ENCODE measurements at places on chromosomes 4 and X. TPM values are rescaled to one million over a fixed set of nuclear protein-coding genes. Genes with fewer than 3 reads are reported as not detected.
A peak's percentile ranks its signal among the peaks of the same experiment; 100 is the strongest.

DNA sequence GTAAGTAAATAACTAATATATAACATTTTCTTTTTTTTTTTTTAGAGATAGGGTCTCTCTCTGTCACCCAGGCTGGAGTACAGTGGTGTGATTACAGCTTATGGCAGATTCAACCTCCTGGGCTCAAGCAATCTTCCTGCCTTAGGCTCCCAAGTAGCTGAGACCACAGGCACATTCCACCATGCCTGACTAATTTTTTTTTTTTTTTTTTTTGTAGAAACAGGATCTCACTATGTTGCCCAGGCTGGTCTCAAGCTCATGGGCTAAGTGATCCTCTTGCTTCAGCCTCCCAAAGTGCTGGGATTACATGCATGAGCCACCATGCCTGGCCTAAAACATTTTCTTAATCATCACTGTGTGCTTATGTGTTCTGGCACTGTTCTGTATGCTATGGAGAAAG lies 32.8 kb downstream of the MGARP start:
- no peak for DNase-seq

GRCh38 chr4:55409468-55410171 lies 13.9 kb downstream of the TMEM165 start:
- DNase-seq, result no peak

- no peak for DNase-seq
Measured at GRCh38 chr4:89365776-89366175, 58.2 kb upstream of the GPRIN3 start.

DNA sequence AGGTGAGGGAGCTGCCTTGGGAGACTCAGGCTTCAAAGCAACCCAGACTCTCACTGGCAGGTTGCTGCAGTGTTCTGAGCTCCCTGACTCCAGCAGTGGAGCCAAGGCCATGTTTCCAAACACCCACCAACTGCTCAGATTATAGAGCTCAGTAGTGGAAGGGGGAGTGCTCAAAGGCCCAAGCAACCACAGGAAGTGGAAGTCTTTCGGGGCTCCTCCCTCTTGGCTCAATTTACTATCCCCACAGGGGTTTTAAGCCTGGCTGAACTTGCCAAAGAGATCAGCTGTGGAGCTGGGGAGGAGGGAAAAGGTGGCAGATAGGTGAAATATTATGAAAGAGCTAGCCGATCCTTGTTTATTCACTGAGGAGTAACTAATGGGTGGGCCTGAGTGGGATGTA lies 82.5 kb downstream of the HPRT1 start:
- DNase-seq, result no peak

DNA sequence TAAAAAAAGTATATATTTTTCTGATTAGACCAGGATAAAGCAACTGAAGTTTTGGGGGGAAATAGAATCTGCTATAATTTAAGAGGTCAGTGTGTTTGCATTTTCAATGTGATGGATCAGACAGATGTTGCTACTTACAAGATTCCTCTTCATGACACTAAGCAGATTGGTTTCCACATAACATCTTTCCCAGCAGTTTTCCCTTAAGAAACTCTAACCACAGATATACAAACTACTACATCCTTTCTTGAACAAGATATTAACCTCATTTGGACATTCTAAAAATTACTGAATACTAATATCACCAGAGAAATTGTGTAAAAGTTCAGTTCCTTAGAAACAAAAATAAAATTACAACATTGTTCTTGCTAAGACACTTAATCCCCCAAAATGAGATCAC lies 106.7 kb upstream of the GUCY1A1 start:
- no peak for DNase-seq

DNA sequence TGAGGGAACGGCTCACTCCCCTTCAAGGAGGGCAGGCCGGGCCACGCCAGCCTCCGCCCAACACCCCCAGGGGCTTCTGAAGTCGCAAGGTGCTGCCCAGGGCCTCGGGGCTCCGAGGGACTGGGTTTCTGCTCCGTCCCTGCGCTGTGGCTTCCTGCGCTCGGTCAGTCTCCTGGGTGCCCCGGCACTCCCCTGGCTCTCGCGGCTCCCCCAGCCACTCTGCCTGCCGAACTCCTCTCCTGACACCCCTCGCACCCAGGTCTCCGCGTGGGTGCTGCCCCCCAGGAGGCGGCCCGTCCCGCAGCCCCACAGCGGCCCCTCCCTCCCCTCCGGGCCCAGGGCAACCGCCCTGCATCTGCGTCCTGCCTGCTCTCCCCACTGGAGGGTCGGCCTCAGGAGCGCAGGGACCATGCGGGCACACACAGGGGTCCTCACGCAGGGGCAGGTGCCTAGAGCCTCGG lies 151.9 kb downstream of the AFAP1 start:
- no peak for DNase-seq

DNA sequence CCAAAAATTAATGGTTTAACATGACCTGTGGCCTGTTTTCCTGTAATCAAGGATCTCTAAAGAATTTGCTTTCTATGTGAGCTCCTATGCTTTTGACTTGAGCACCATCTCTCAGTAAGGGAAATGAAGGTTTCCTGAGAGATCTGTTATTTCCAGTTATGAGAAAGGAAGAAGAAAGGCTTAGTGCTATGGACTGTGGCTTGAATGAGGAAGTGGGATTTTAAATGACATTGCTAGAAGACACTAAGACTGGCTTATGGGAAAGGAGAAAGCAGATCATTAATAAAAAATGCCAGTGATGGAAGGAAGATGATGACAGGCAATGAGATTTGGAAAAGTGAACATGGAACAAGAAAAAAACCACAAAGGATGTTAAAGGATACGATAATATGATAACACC lies 285.4 kb downstream of the OPHN1 start:
- no peak for DNase-seq

DNA sequence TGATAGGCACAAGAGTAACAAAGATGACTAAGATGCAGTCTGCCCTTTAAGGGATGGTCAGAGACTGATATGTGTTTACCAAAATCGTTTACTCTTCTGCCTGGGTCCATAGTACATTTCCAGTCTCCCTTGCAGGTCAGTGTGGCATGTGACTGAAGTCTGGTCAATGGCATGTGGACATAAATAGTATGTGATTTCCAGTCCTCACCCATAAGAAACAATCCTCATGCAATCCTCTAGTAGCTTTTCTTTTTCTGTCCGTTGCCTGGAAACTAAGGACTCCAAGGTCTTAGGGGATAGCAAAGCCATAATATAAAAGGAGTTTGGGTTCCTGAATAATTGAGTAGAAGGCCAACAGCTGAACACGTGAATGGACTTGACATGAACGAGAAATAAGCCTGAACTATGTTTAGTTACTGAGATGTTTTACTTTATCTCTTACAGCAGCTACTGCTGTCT lies 1.1 kb downstream of the SLC9B2 start:
- no peak for DNase-seq

- DNase-seq, result peak; percentile 37
Measured at GRCh38 chr4:40325406-40326019, 9.6 kb upstream of the CHRNA9 start.

DNA sequence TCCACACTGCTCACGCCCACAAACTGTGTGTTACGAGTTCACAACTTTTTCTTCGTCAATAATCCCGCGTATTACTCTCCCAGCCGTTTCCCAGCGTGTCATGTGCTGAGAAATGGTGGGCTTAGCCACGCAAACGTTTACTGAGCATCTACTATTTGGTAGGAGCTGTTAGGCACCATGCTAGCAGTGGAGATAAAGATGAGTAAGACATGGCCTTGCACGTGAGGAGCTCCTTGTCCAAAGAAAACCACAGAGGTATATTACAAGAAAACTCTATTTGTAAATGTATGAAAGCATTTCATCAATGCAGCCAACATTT lies 821 bp upstream of the TMEM128 start:
- DNase-seq, result no peak

DNA sequence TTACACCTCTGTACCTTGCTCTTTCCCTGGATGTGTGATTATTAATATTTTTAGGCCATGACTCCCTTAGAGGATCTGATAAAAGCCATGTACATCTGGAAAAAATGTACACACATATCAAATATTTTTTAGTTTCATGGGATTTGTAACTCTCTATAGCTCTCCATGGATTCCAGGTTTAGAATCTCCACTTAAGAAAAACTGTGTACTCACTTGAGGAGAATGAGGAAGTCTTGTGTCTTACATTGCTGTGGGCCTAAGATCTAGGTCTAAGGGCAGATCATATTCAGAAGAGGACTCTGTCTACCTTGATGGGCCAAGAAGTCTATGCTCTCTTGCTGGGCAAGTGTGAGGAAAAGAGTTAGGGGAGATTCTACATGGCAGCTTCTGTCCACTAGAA lies 98.0 kb downstream of the RRAGB start:
- no peak for DNase-seq

- DNase-seq, result no peak
Measured at GRCh38 chr4:12965334-12965733, 518.8 kb downstream of the RAB28 start.

DNA sequence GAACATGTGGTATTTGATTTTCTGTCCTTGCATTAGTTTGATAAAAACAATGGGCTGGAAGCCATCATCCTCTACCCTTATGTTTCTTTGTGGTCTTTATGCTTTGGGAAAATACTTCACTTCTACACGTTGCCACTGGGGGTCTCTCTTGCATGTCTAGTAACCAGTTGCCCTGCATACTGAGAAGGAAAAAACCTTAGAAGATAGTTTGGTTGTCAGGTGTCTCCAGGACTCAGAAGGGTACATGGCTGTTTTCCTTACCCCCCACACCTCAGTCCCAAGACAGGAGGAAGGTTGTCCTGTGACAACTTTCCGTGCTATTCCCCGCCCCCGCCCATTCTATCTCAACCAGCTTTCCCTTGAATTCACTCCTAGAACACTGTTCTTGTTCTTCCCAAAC lies 62.1 kb upstream of the LANCL3 start:
- DNase-seq, result no peak

GRCh38 chr4:53040459-53040815 lies 178.3 kb downstream of the RASL11B start:
- no peak for DNase-seq

DNA sequence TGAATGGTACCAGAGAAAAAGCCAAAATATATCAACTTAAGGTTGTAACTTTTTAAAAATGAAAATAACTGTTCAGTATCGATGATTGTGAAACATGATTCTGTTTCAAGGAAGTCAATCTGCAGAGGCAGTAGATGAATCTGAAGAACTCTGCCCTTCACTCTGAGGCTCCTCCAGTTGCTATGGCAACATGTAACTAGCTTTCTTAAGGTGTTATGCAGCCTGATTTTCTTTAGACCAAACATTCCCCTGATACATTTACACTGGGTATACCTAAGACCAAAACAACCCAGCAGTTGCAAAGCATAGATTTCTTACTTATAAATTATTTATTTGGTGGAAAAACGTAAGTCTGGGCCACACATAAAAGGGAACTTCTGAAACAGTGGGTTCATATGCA lies 133.6 kb upstream of the RASGEF1B start:
- no peak for DNase-seq

DNA sequence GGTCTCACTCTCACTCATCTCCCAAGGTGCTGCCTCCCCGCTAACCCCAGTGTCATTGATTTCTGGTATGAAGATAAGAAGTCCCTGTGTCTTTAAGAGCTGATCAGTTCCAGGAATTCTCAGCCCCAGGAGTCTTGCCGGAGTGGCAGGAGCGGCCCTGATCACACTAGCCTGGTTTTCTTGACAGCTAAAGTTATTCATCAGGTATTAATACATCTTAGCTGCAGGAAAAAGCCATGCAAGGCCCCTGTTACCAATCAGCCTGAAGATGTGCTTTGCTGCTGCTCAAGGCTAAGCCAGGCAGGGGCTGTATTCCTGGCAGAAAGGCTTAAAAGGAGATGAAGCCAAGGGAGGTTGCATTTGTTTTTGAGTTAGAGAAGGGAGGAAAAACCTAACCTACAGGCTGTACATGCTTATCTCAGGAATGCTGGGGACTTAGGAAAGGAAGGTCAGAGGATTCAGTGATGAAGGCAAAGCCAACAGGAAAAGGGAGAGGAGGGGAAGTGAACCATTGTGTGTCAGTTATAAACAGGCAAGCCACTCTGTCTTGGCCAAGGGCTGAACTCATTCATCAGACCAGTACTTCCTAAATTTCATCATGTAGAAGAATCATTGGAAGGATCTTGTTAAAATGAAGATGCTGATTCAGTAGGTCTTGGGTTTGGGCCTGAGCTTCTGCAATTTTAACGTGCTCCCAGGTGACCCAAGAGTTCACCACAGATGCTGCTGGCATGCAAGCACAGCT lies 8.6 kb downstream of the SRPX start:
- no peak for DNase-seq

- DNase-seq, result no peak
Measured at GRCh38 chr4:7206385-7206784, 14.0 kb downstream of the SORCS2 start.

DNA sequence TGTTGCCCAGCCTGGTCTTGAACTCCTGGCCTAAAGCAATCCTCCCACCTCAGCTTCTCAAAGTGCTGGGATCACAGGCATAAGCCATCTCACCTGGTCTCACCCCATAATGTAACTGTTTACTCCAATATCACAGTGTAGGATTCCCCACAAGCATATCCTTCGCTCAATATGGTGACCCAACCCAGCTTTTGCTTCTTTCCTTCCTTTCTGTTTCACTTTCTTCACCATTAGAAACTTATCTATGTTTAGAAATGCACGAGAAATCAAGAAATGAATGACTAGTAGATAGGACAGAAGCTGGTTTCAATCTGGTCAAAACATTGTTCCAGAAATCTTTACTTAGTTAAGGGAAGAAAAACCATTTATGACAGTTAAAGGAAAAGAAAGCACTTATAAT lies 18.9 kb downstream of the TSPAN5 start:
- DNase-seq, result no peak

- peak; percentile 16 for DNase-seq
Measured at GRCh38 chr4:82797405-82798111, 1.0 kb downstream of the SCD5 start.

The MMGT1 gene
- total RNA-seq, result 21.3 TPM

The CLDN34 gene
- total RNA-seq, result not detected

The ADH6 gene
- total RNA-seq, result 14.6 TPM

The IGSF1 gene
- not detected for total RNA-seq

Measured in transverse colon (tissue), 4 donors.